ENCODE measurements at places on chromosomes 3 and 15. TPM values are rescaled to one million over a fixed set of nuclear protein-coding genes. Genes with fewer than 3 reads are reported as not detected.

SOX2 gene
- not detected for total RNA-seq

HCLS1 gene
- 1.2 TPM for total RNA-seq

KBTBD8 gene
- 0.74 TPM for total RNA-seq

IL17RE gene
- 3.9 TPM for total RNA-seq

RTP1 gene
- not detected for total RNA-seq

LEKR1 gene
- 0.45 TPM for total RNA-seq

MESP2 gene
- total RNA-seq, result 1.3 TPM

UBAP1L gene
- under 0.01 TPM for total RNA-seq

ASB7 gene
- total RNA-seq, result 8.6 TPM

SPTSSB gene
- total RNA-seq, result not detected
